Activated naive CD8-positive, alpha-beta T cell treated with anti-CD3 and anti-CD28 coated beads for 36 hours (primary cell): ENCODE measurements at places on chromosomes 12 and 14.

GRCh38 chr14:81085596-81085995, 130.2 kb downstream of the TSHR start:
- no peak overlapping the region for H3K27ac ChIP-seq
- no peaks in the 10 kb centered on the region for H3K4me1 ChIP-seq
- no peak for DNase-seq
- H3K36me3 ChIP-seq: no peaks in the 10 kb centered on the region
- no peak overlapping the region for H3K4me3 ChIP-seq

- no peaks in the 10 kb centered on the region for H3K36me3 ChIP-seq
- H3K27me3 ChIP-seq: peaks cover 5% of the 10 kb centered on the region
- H3K27ac ChIP-seq: no peak overlapping the region
- H3K4me1 ChIP-seq: no peaks in the 10 kb centered on the region
- DNase-seq: no peak
These were observed 261.4 kb upstream of the USP15 start for GRCh38 chr12:61998791-61999190.

- H3K4me3 ChIP-seq: no peak overlapping the region
- no peak for DNase-seq
- no peak overlapping the region for H3K27ac ChIP-seq
These were observed 22.0 kb downstream of the GSTZ1 start for GRCh38 chr14:77342726-77343397.

DNA sequence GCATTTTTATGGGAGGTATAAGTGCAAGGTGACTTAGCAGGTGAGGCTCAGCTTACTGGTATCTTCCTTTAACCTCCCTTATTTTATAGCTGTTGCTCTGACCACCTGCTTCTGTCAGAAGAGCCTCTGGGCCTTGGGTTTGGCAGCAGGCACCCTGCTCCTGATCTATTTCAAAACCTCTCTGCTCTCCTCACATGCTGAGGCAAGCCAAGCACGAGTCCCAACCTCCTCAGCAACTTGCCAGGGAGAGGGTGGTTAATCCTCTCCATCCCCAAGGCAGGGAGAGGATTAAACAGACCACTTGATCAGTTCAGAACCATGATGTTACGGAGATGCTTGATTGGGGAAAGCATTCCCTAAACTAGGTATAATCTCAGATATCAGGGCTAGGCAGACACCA, 5.4 kb downstream of the PLEKHH1 start:
- H3K4me1 ChIP-seq: peaks cover 6% of the 10 kb centered on the region
- DNase-seq: no peak
- no peaks in the 10 kb centered on the region for H3K36me3 ChIP-seq
- no peak overlapping the region for H3K4me3 ChIP-seq
- peaks cover 20% of the 10 kb centered on the region for H3K27me3 ChIP-seq
- H3K27ac ChIP-seq: no peak overlapping the region

DNA sequence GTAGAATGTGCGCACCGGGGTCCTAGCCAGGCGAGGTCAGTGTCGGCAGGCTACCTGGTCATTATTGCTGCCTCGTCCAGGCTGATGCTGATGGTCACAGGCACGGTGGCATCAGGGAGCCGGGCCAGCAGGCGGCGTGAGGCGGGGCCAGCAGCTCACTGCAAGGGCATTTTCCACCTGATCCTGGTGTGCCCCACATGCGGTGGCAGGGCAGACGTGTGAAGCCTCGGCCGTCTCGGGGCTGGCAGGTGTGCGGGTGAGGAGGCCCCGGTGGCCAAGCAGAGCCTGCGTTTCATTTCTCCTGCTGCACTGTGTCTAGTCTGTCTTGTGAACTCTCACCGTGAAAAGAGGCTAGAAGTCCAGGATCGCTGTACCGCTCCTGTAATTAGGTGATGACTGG, 12.0 kb upstream of the AMN start:
- H3K4me3 ChIP-seq: no peak overlapping the region
- no peaks in the 10 kb centered on the region for H3K27me3 ChIP-seq
- peaks cover 2% of the 10 kb centered on the region for H3K36me3 ChIP-seq
- DNase-seq: no peak
- H3K4me1 ChIP-seq: no peaks in the 10 kb centered on the region

DNA sequence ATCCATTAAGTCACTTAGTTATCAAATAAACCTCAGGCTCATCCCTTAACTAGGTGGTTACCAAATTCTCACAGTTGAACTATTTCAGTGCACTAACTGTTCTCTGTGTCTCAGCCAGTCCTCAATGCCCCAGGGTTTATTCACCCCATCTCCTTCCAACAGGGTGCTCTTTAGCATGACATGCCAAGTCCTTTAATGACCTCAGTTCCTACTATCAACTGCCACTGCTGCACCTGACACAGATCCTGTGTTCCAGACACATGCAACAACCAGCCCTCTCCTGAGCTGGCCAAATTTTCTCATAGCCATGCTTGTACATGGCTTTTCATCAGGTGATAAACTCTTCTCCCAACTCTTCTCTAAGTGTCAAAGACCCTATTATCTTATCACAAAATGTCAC, 80.0 kb downstream of the ATXN2 start:
- H3K27ac ChIP-seq: no peak overlapping the region
- no peak overlapping the region for H3K4me3 ChIP-seq
- no peak for DNase-seq

- H3K27me3 ChIP-seq: peaks cover 5% of the 10 kb centered on the region
- no peaks in the 10 kb centered on the region for H3K36me3 ChIP-seq
- no peak for DNase-seq
- H3K4me3 ChIP-seq: no peak overlapping the region
- H3K4me1 ChIP-seq: no peaks in the 10 kb centered on the region
These were observed 14.9 kb downstream of the TRMT61A start for GRCh38 chr14:103543721-103544387.

GRCh38 chr12:119699199-119699760, 31.3 kb downstream of the PRKAB1 start:
- H3K4me3 ChIP-seq: no peak overlapping the region
- no peaks in the 10 kb centered on the region for H3K4me1 ChIP-seq
- H3K27me3 ChIP-seq: no peaks in the 10 kb centered on the region
- peaks cover 18% of the 10 kb centered on the region for H3K36me3 ChIP-seq

- H3K4me3 ChIP-seq: no peak overlapping the region
- H3K4me1 ChIP-seq: peaks cover 3% of the 10 kb centered on the region
- no peak overlapping the region for H3K27ac ChIP-seq
These were observed 78.9 kb upstream of the GZMB start for GRCh38 chr14:24712909-24713308.

DNA sequence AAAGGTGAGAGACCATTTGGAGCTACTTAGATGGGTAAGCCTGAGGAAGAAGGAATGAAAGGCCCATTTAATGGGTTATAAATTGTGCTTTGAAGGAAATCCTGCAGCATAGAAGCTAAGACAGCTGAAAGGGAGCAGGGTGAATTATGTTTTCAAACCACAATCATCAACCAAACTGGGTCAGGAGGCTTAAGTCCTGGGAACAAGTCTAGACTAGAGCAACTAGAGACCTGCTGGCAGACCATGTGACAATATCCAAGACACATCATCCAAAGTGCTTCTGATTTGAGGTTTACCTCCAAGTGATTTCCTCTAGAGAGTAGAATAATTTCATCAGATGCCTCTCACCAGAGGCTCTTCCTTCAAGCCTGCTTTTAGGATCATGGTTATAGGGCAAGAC, 53.7 kb downstream of the MAP3K9 start:
- H3K36me3 ChIP-seq: peaks cover 4% of the 10 kb centered on the region
- H3K4me1 ChIP-seq: no peaks in the 10 kb centered on the region
- H3K4me3 ChIP-seq: no peak overlapping the region
- no peaks in the 10 kb centered on the region for H3K27me3 ChIP-seq
- DNase-seq: no peak

DNA sequence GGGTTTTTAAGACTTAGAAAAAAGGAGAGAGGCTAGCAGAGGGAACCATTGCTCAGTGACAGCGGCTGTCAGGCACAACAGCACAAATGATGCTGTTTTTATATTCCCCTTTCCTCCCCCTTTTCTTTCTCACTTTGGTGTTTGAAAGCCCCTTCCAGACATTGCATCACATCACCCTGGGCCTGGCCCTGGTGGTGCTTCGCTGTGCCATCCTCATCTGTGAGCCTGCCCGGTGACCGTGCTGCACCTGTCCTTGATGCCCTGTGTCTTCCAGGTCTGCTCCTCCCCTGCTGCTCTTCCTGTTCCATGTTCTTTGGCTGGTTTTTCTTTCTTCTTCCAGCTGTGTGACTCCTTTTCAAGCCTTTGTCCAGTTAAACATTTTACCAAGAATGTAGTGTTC, 24.8 kb downstream of the KLC1 start:
- no peak overlapping the region for H3K4me3 ChIP-seq
- no peaks in the 10 kb centered on the region for H3K27me3 ChIP-seq
- no peak overlapping the region for H3K27ac ChIP-seq
- peaks cover 2% of the 10 kb centered on the region for H3K4me1 ChIP-seq
- H3K36me3 ChIP-seq: peaks cover 8% of the 10 kb centered on the region
- no peak for DNase-seq

DNA sequence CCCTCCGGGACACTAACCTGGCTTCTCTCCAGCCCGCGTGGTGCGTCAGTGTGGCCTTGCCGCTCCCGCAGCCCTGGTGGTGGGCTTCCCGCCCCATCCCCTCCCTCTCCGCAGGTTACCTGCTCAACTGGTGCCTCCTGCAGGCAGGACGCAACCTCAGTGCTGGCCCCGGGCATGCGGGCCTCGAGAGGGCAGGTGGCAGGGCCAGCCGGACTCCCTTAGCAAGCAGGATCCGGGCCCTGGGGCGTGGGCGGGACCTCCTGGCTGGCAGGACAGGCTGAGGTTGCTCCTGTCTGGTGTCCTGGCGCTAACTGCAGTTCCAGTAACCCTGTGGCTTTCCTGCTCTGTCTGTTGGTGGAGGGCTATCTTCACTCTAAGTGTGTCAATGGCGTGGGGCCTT, 8.6 kb upstream of the ADSS1 start:
- H3K27ac ChIP-seq: no peak overlapping the region
- no peaks in the 10 kb centered on the region for H3K4me1 ChIP-seq
- H3K4me3 ChIP-seq: no peak overlapping the region

- H3K36me3 ChIP-seq: no peaks in the 10 kb centered on the region
- H3K27me3 ChIP-seq: no peaks in the 10 kb centered on the region
- DNase-seq: no peak
These were observed 27.9 kb downstream of the MOAP1 start for GRCh38 chr14:93156693-93157369.

DNA sequence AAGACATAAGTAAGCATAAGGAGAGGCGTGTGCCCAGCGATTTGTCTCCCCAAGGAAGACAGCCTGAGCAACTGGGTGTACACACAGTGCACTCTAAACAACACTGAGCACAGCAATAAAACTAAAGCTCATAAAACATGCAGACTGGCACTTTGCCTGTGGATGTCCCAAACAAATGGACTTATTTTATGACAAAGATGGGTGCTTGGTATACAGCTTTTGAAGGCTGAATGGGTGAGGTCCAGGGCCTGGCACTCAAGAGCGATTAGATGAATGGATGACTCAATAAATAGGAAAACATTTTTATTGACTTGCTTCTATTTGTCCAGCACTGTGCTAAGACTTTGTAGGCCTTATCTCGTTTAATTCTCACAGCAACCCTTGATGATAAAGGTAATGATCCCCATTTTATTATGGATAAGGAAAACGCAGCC, 28.5 kb downstream of the LGMN start:
- no peaks in the 10 kb centered on the region for H3K4me1 ChIP-seq
- H3K27ac ChIP-seq: no peak overlapping the region
- H3K36me3 ChIP-seq: no peaks in the 10 kb centered on the region
- no peak overlapping the region for H3K4me3 ChIP-seq
- DNase-seq: no peak

DNA sequence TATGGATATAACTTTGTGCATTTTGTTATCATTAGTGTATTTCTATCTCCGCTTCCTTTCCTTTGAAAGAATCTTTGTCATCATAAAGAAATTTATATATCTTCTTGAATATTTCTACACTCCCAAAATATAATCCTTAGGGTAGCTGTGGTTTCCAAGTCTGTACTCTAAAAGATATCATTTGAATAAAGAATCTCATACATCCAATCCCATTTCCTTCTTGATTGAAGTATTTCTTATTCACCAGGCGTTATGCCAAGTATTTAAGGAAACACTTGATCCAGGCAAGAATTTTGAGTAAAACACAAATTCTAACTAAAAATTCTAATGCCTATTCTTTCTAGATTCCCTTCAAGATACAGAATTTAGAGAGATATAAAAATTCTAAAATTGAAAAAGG, 821.8 kb downstream of the GALC start:
- H3K36me3 ChIP-seq: no peaks in the 10 kb centered on the region
- H3K27me3 ChIP-seq: no peaks in the 10 kb centered on the region
- no peak overlapping the region for H3K27ac ChIP-seq
- H3K4me3 ChIP-seq: no peak overlapping the region

DNA sequence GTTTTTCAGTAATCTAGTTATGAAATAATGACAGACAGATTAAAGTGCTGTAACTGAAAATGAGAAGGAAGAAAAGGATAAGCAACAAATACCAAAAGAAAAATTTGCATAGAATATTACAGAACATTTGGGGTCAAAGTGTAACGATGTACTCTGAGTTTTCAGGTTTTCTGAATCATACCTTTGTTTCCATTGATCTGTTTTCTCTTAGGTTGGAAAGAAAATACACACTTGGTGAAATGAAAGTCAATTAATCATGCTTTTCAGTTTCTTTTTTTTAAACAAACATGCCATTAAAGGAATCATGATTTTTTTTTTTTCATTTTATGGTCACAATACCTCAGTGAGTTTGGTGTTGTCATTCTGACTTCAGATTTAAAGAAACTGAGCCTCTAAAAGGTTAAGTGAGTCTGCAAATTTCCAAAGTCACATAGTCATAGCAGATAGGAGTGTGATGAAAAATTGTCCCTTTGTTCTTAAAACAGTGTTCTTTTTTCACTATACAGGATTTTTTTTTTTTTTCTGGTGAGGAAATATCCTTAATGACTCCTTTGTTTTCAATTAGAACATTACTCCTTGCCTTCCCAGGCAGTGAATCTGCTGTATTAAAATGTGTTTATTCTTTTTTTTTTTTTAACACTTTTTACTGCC, 35.9 kb upstream of the PZP start:
- H3K27me3 ChIP-seq: peaks cover 3% of the 10 kb centered on the region
- H3K4me3 ChIP-seq: no peak overlapping the region
- H3K27ac ChIP-seq: peak overlapping the region; percentile 86
- peaks cover 9% of the 10 kb centered on the region for H3K36me3 ChIP-seq
- H3K4me1 ChIP-seq: peaks cover 32% of the 10 kb centered on the region
- no peak for DNase-seq
